ENCODE measurements at places on chromosomes 6 and 20. TPM values are rescaled to one million over a fixed set of nuclear protein-coding genes. Genes with fewer than 3 reads are reported as not detected.
A peak's percentile ranks its signal among the peaks of the same experiment; 100 is the strongest.

The LAMA4 gene
- 7.7 TPM for total RNA-seq

DNA sequence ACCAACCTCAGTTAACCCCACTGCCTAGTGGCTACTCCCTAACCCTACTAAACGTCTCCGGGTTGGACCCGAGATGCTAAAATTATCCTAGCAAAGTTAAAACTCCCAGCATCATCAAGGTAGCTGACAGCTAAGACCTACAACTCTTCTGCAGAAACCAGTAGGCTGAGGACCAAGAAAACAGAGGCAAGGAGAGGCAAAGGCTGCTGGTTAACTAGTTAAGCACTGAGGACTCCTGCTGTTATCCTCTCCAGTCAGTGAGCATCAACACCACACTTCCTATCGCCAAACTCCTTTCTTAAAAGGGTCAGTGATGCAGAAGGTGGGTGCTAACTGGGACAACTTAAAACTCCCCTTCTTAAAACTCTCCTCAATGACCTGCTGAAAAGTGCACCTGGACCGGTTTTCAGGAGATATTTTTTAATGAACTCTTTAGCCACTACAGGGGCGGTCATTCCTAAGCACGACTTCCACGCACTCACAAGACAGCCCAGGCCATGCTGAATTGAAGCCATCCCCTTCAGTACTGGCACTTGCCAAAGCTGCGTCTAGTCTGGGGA, 1.7 kb downstream of the TRERF1 start:
- DNase-seq, result peak; percentile 28

The SIRPD gene
- total RNA-seq, result 0.68 TPM

- DNase-seq, result no peak
These were observed 91.4 kb downstream of the THBS2 start for GRCh38 chr6:169162249-169162648.

DNA sequence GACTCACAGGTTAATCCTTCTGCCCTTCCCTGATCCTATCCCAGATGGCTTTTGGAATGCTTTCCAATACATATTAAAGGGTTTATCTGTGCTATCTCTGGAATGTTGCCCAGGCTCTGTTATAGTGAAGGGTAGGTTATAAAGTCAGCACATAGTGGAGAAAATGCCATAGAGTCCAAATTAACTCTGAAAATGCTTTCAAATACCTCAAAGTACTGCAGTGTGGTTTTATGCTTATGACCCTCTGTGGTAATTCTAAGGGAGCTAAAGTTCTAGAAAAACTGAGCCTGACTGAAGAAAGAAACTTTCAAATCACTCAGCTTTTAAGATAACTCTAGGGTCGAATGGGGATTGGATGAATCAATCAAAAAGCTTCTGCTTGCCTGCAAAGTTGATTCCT, 159.8 kb downstream of the PLCB1 start:
- peak; percentile 49 for DNase-seq

The POPDC3 gene
- 66.4 TPM for total RNA-seq

- DNase-seq, result no peak
These were observed 74.8 kb downstream of the TULP4 start for GRCh38 chr6:158387036-158387435.

DNA sequence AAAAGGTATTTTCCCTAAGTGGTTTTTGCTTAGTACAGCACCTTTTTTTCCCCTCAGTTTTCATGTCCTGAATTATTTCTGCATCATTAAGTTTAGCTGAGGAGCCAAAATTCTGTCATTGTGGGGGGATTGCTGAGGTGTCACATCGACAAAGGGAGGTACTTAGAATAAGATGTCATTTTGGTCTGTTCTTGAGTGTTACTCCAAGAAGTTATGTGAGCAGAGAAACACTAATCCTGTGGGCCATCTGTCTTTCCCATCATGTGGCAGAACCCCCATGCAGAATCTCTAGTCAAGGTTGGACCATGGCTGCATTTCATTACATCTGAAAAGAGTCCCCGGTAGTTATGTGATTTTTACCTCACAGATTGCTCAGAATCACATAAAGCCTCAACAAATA, 167.8 kb upstream of the CENPW start:
- DNase-seq, result no peak

GRCh38 chr6:35360349-35361138, 18.2 kb downstream of the PPARD start:
- DNase-seq, result peak; percentile 63

GRCh38 chr6:150145830-150146229, 3.0 kb downstream of the PPP1R14C start:
- no peak for DNase-seq

GRCh38 chr6:163563318-163563717, 148.8 kb downstream of the QKI start:
- no peak for DNase-seq

The CD24 gene
- total RNA-seq, result 1.9 TPM

- peak; percentile 66 for DNase-seq
These were observed 48.1 kb upstream of the GCLC start for GRCh38 chr6:53593001-53593488.

- no peak for DNase-seq
These were observed 29.4 kb downstream of the ZNF292 start for GRCh38 chr6:87184762-87185250.

- peak; percentile 95 for DNase-seq
These were observed 96.4 kb downstream of the AIG1 start for GRCh38 chr6:143157131-143157530.

DNA sequence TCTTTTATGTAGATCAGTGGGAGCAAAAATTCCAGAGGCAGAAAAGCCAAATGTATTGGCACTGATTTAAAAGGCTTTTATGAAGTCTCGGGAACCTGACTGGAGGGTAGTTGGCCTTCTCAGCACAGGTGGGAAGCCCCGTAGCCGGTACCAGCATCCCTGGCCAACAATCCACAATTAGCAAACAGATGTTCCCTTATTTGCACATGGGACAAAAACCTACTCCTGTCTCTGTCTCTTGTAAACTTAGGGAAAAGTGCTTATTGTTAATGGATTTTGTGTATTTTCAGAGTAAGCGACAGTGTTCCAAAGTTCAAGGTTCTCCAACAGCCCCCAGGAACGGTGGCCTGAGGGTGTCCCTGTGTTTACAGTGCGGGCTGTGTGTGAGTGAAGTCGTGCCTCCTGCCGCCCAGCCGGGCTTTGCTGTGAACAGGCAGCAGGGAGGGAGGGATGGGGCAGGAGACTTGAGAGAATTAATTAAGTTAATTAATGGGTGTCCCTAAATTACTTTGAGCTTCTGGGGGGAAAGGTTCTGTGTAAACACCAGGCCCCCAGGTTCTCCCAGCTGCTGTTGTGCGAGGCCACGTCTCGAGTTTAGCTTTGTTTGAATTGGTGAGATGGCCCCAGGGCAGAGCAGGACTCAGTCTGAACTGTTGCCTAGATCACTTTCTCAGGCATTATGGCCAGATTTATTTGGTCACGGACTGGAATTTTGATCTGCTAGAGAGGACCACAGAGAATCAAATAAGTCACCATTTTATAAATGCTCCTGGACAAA, 3.9 kb downstream of the SYNJ2 start:
- peak; percentile 80 for DNase-seq

DNA sequence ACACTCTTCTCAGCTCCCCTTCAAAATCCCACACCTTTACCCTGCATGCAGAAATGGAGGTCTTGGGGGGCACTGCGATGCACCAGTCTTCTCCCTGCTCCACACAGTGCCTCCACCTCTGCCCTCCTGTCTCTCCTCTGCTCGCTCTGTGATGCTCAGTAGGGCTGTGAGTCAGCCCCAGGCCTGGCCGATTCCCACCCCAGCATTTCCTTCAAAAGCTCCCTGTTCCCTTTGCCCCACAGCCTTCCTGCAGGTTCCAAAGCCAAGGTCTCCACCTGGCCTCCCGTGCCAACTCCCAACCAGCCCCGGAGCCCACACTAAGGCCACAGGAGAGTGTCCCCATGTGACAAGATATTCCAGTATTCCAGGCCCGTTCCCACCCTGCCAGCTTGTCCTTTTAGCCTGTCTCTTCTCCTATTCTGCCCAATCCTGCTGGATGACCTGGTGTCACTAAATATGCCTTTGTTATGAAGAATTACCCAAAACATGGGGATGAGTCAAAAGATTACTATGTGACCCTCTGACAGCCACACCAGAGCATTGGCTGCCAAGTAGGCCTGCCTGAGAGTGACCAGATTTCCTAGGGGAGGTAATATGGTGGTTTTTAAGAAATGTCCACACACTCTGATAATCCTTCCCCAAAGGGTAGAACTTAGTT, 118.9 kb upstream of the NXT1 start:
- peak; percentile 94 for DNase-seq

The HSPA1L gene
- total RNA-seq, result 0.68 TPM

The GRM1 gene
- 0.12 TPM for total RNA-seq

DNA sequence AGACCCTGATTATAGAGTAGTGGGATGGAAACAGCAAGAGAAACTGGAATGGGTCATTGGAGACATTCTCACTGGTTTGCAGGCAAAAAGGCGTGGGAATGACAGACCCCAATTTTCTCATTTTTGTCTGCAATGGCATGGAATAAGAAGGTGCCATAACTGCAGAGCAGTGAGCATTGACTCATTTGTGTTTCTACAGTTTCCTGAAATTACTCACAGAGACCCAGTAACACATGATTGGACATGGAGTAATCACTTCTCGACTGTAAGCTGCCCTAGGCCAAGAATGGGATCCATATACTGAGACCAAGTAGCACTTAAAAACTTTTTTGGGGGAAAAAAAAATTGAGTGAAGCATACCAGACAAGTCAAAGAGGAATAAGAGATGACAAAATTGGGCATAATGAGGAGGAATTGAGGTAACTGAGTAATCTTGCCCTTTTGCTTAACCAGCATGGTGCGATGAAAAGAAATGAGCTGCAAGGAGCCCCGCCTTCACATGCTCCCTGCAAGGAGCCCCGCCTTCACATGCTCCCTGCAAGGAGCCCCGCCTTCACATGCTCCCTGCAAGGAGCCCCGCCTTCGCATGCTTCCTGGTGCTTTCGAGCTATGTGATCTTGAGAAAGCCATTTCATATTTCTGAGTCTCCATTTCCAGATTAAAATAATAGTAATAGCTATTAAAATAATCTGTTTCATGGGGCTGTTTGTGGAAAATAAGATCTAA, 44.1 kb downstream of the NHSL1 start:
- peak; percentile 8 for DNase-seq

GRCh38 chr20:23246717-23247664, 103.6 kb upstream of the NXT1 start:
- DNase-seq, result no peak

DNA sequence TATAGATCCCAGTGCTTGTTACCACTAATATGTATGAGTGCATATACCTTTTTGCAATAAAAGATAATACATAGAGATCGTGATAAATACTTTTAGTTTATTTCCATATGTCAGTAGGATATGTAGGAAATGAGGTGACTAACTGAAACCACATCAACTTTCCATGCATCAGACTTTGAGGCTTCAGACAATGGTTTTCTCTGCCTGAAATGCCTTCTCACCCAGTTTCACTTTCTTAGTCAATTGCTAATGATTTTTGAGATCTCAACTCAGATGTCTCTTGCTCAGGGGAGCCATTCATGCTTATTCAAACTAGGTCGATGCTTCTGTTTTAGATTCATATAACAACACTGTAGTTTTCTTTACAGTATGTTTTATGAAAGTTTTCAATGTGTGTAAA, 626.6 kb upstream of the ADGRB3 start:
- DNase-seq, result no peak

DNA sequence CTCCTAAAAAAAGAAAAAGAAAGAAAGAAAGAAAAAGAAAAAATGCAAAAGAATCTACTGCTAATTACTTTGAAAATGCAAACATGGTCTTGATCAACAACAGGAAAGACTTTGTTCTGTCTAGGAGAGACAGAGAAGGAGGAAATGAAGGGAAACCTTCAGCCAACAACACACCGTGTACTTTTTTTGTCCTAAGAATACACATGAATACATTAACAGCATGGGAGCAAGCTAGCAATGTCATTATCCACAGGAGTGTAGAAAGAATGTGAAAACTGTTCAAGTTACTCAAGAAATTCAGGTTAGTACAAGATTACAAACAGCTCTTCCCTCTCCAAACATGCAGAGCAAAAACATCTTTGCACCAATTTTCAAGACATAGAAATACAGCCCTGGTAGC, 326.3 kb downstream of the UBE3D start:
- no peak for DNase-seq

The EDN1 gene
- 0.88 TPM for total RNA-seq

DNA sequence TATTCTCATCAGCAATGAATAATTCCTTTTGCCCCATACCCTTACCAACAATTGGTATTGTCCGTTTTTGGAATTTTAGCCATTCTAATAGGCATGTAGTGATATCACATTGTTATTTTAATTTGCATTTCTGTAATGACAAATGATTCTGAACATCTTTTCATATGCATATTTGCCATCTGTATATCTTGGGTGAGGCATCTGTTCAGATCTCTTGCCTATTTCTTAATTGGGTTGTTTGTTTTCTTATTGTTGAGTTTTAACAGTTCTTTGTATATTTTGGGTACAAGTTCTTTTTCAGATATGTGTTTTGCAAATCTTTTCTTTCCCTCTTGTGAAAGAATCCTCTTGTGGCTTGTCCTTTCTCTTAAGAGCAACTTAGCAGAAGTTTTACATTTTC, 69.6 kb downstream of the ZNF292 start:
- DNase-seq, result no peak

GRCh38 chr6:128057541-128057940, 156.7 kb upstream of the THEMIS start:
- DNase-seq, result no peak

- DNase-seq, result peak; percentile 46
These were observed 223.9 kb upstream of the TAB2 start for GRCh38 chr6:149093643-149094042.

- DNase-seq, result peak; percentile 58
These were observed 94.4 kb upstream of the BEND6 start for GRCh38 chr6:56860475-56860874.

The RARS2 gene
- 34.7 TPM for total RNA-seq

Measured in RPMI7951 (cell line).